ENCODE measurements at places on chromosomes 11 and 22. TPM values are rescaled to one million over a fixed set of nuclear protein-coding genes. Genes with fewer than 3 reads are reported as not detected.

DNA sequence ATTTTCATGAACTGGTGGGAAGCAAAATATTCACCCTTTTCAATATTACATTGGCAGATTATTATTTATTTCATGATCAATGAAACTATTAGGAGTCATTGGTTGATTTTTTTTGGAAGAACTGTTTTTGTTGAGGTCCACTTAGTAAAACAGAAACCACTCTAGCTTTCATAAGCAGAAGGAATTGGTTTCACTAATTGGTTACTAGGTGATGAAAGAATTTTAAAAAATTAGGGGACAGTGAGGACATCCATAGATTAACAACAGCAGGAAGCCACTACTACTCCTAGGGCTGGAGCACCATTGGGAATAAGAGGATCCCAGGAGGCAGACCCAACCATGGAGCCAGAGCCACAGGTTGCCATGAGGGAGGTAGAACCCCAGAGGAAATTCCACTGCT lies 74.4 kb upstream of the KCNA4 start:
- H3K4me1 ChIP-seq, result no peaks in the 10 kb centered on the region
- DNase-seq, result no peak
- H3K4me3 ChIP-seq, result no peak overlapping the region
- H3K27me3 ChIP-seq, result no peaks in the 10 kb centered on the region

GRCh38 chr22:42887523-42888507 lies 30.7 kb upstream of the ARFGAP3 start:
- H3K4me3 ChIP-seq, result no peak overlapping the region
- DNase-seq, result peak; percentile 73
- H3K36me3 ChIP-seq, result peaks cover 92% of the 10 kb centered on the region
- no peak overlapping the region for H3K27ac ChIP-seq

DNA sequence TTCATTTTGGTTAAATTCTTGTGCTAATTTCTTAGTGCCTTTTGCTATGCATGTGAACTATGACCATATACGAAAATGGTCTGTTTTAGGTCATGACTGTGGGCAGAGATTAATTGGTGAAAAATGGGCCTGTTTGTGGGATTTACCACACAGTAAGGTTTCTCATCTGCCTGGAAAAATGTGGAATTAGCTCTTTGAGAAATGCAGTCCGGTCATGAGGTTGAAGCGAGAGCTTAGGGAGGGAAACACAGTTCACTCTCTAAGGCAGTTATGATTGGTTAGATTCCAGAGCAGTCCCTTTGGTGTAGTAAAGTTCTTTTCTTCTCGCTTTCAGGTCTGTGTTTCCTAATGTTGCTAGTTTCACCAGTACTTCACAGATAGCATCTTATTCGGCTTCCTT lies 1.2 kb upstream of the PDE3B start:
- DNase-seq, result no peak
- no peak overlapping the region for H3K27ac ChIP-seq
- no peaks in the 10 kb centered on the region for H3K27me3 ChIP-seq
- no peaks in the 10 kb centered on the region for H3K4me1 ChIP-seq
- H3K36me3 ChIP-seq, result no peaks in the 10 kb centered on the region
- H3K4me3 ChIP-seq, result no peak overlapping the region

GRCh38 chr11:60625262-60625661 lies 74.2 kb upstream of the MS4A8 start:
- peak; percentile 21 for DNase-seq
- no peak overlapping the region for H3K4me3 ChIP-seq
- no peaks in the 10 kb centered on the region for H3K36me3 ChIP-seq
- H3K4me1 ChIP-seq, result no peaks in the 10 kb centered on the region

DNA sequence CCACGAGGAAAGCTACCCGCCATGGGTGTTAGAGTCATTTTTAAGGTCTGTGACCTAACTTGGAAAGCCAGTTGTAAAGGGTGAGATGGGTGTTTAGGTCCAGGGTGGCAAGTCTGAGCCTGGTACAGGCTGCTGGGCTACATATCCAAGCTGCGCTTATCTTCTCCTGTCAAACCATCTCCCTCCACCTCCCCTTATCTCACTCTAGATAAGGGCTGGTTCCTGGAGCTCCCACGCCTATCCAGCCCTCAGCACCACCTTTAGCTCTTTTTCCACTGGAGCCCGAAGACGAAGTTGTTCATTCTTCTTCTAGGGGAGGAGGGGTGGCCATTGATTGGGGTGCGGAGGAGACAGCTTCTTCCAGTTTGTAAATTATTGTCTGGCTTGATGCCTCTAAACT lies 48.5 kb downstream of the MICAL2 start:
- no peak overlapping the region for H3K4me3 ChIP-seq
- H3K27me3 ChIP-seq, result no peaks in the 10 kb centered on the region
- H3K4me1 ChIP-seq, result peaks cover 29% of the 10 kb centered on the region
- peak overlapping the region; percentile 43 for H3K27ac ChIP-seq

- no peaks in the 10 kb centered on the region for H3K36me3 ChIP-seq
- no peak overlapping the region for H3K27ac ChIP-seq
- no peak for DNase-seq
- no peaks in the 10 kb centered on the region for H3K27me3 ChIP-seq
- H3K4me3 ChIP-seq, result no peak overlapping the region
These were observed 71.6 kb downstream of the TEAD1 start for GRCh38 chr11:12745787-12746186.

GRCh38 chr11:85805387-85805786 lies 5.6 kb downstream of the SYTL2 start:
- peaks cover 12% of the 10 kb centered on the region for H3K4me1 ChIP-seq
- no peaks in the 10 kb centered on the region for H3K27me3 ChIP-seq
- DNase-seq, result no peak
- H3K27ac ChIP-seq, result no peak overlapping the region

DNA sequence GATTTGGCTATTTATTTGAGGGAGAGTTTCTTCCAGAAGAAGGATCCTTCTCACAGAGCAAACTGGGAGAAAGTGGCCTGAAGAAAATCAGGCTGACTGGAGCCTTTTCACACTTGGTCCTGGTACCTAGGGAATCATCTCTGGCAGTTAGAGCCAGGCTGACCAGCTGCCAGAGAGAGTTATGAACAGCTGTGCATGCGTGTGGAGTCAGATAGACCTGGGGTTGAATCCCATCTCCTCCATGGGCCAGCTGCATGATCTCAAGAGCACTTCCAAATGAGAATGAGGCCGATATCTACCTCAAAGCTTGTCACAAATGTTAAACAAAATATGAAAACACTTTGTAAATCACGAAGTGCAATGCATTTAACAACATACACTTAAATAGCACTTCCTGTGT lies 390.0 kb downstream of the TENM4 start:
- DNase-seq, result no peak
- peak overlapping the region; percentile 83 for H3K27ac ChIP-seq
- H3K4me1 ChIP-seq, result no peaks in the 10 kb centered on the region
- H3K36me3 ChIP-seq, result no peaks in the 10 kb centered on the region

DNA sequence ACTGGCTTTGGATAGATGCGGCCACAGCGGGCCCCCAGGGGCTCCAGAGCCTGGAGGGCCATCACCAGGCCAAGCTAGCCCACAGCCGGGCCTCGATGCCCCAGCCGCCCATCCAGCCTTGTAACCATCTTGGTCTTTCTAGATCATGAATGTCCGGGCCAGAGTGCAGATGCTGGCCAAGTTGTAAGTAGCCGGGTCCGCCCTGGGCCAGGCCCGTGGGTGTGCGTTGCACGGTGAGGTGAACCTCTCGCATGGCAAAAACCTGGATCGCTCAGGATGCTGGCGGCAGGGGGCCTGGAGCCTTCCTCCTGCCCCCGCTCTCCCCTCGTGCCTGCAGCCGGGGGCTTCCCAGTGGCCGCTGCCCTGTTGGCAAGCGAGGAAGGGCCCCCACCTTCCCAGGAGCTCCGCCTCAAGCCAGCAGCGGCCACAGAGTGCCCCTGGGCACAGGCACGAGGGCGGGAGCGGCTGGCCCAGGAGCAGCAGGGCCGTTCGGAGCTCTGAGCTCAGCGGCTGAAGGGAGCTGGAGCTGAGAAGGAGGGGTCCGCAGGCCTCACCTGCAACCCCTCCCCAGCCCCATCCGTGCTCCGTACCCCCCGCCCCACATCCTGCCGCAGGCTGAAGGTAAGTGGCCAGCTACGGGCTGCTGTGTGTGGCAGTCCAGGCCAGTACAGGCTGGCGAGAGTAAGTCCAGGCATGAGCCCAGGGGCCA lies 10.9 kb upstream of the MRPL23 start:
- H3K27me3 ChIP-seq, result peaks cover 7% of the 10 kb centered on the region
- no peak overlapping the region for H3K27ac ChIP-seq
- no peaks in the 10 kb centered on the region for H3K4me1 ChIP-seq
- H3K4me3 ChIP-seq, result no peak overlapping the region
- DNase-seq, result no peak

GRCh38 chr11:20536365-20536764 lies 63.0 kb upstream of the SLC6A5 start:
- no peak overlapping the region for H3K4me3 ChIP-seq
- no peaks in the 10 kb centered on the region for H3K4me1 ChIP-seq
- no peak overlapping the region for H3K27ac ChIP-seq

- H3K36me3 ChIP-seq, result no peaks in the 10 kb centered on the region
- H3K4me1 ChIP-seq, result no peaks in the 10 kb centered on the region
- H3K4me3 ChIP-seq, result no peak overlapping the region
These were observed 6.6 kb upstream of the RPS6KA4 start for GRCh38 chr11:64352099-64352994.

Gene API5
- polyA plus RNA-seq, result 50.6 TPM

Gene MGAT3
- polyA plus RNA-seq, result 30.1 TPM

Gene PANX2
- polyA plus RNA-seq, result not detected

Gene TESMIN
- 8.8 TPM for polyA plus RNA-seq

Gene MS4A4A
- polyA plus RNA-seq, result 1.6 TPM

Gene AMOTL1
- polyA plus RNA-seq, result 16.5 TPM

All from small intestine (tissue), 16 donors.